Immature natural killer cell (primary cell): ENCODE measurements at places on chromosomes 6 and 20. TPM values are rescaled to one million over a fixed set of nuclear protein-coding genes. Genes with fewer than 3 reads are reported as not detected.

GRCh38 chr20:16552015-16552414 lies 21.2 kb downstream of the KIF16B start:
- DNase-seq, result no peak

DNA sequence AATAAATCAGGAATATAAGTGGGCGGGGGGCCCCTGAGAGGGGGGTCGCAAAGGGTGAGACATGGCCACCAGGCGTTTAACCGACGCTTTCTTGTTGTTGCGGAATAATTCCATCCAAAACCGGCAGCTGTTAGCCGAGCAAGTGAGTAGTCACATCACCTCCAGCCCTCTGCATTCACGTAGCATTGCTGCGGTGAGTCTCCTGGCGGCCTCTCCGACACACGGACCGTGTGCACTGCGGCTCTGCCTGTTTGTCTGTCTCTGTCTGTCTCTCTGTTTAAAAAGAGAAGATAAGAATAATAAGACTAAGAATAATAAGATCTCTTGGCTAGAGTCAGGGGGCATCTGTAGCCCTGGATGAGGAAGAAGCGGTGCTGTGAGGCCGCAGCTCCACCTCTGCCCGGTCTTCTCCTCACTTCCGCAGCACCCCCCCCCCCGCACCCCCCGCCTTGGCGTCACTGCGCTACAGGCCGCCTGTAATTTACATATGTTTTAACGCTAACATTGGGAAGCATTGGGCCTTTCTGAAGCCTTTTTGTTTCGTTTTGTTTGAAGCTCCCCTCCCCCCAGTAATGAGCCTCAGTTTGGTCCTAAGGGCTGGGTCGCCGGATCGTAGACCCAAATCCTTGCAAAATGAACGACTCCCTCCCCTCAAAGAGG lies 993 bp downstream of the STX16 start:
- DNase-seq, result peak; percentile 73

Gene ABCF1
- polyA plus RNA-seq, result 15.2 TPM

Gene RWDD2A
- 3.3 TPM for polyA plus RNA-seq

GRCh38 chr20:44684047-44684967 lies 30.9 kb upstream of the CCN5 start:
- no peak for DNase-seq

GRCh38 chr6:155261111-155261900 lies 2.5 kb upstream of the CLDN20 start:
- no peak for DNase-seq

DNA sequence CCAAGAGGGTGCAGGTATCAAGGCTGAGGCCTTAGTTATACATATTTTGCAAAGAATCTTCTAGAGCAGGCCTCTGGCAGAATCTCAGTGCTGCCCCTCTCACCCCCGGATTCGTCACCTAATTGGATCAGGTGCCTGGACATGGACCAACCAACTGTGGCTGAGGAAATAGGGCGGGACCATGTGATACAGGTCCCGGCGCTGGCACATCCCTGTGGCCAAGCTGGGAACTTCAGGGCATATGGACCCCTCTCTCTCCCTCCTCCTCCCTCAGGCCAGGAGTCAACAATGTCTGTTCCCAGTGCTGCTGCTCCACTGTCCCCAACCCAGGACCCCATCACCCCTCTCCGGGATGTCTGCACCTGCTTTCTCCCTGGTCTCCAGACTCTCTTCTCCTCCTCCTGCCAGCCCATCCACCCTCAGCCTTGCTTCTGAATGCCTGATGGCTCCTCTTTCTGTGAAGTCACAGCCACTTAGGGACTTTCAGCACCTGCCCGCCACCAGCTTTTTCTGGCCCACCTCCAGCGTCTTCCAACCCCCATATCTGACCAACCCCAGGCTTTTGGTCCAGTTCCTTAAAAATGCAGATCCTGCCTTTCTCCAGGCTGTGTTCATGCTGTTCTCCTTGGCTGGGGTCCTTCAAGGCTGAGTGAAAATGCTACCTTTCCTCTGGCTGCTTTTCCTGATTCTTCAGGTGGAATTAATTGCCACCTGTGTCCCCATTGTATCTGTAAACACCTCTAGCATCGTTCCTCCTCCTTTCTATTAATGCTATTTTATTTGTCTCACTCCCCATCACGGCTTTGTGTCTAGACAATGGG lies 19.0 kb upstream of the MLN start:
- no peak for DNase-seq

DNA sequence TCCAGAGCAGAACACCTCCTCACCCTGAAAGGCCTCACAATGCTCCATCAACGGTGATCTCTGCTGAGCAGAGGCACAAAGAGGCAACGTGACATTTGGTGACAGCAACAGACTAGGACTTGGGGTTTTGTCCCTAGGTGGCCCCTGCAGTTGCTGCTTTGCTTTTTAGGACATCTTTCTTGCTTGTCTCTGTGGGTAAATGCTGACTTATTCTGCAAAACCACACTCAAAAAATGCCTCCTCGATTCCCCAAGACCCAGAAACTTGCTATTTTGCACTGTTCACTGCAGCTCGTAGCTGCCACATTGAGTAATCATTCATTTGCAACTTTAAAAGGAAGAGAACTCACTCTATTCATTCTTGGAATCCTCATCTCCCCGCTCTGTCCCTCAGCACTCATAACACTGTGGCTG lies 209.9 kb downstream of the LY86 start:
- DNase-seq, result no peak

- peak; percentile 41 for DNase-seq
These were observed 133.2 kb upstream of the PTPN1 start for GRCh38 chr20:50376888-50377459.

Gene MAK
- polyA plus RNA-seq, result 0.06 TPM

Gene NOL7
- 92.2 TPM for polyA plus RNA-seq

DNA sequence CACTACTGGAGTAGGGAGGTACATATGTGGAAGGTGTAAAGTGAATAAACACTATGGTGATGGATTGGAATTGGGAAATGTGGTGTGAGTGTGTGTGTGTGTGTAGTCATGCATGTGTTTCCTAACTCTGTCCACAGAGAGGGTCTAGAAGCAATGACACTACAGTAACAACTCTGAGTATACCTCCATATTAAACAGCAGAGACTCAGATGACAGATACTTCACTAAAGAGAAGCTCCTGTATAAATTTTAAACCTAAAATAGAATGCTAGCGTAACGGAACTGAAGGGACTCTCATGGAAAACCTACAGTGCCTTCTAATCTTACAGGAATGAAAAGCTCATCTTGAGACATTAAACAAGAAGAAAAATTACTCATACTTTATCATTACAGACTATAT lies 150.5 kb downstream of the SLC16A10 start:
- no peak for DNase-seq

Gene CALHM5
- polyA plus RNA-seq, result not detected

DNA sequence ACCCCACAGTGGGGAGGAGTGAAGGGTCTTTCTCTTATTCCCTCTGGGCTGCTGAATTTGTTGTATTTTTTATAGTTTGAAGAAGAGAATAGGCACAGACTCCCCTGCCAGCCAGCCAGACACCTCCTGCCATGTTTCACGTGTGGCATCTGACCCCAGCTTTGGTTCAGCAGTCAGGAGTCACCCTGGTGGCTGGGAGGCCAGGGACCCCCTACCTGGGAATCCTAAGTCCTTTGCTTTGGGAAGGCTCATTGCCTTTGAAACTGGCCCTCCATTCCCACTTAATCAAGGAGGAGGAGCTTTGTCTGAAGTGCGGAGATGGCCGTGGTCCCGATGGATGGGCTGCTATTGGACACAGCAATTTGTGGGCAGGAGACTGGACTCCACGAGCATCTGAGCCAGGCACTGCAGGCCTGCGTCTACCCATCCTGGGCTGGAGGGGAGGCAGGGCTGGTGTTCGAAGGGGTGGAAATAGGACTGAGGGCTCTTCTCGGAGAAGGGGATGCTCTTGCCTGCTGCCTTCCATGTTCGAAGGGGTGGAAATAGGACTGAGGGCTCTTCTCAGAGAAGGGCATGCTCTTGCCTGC lies 196.1 kb downstream of the DLL1 start:
- no peak for DNase-seq

DNA sequence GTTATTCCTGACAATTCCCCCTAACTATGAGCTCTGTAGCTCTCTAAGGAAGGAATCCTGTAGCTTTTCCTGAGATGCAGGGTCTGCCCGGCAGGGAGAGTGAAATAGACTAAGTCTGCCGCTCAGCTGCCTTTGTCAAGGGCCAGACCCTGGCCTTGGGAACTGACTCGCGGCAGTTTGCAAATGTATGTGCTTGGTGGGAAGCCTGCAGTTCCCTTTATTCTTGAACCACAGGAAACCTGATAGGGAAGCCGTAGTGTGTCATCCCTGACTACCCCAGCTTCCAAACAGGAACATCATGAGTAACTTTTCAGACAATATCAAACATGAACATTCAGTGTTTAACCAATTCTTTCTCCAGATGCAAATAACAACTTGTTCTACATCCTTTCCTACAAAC lies 78.7 kb upstream of the IFNGR1 start:
- no peak for DNase-seq

- DNase-seq, result no peak
These were observed 1.5 kb downstream of the COL12A1 start for GRCh38 chr6:75204217-75204958.

GRCh38 chr6:106070636-106071035 lies 15.5 kb upstream of the PRDM1 start:
- no peak for DNase-seq

DNA sequence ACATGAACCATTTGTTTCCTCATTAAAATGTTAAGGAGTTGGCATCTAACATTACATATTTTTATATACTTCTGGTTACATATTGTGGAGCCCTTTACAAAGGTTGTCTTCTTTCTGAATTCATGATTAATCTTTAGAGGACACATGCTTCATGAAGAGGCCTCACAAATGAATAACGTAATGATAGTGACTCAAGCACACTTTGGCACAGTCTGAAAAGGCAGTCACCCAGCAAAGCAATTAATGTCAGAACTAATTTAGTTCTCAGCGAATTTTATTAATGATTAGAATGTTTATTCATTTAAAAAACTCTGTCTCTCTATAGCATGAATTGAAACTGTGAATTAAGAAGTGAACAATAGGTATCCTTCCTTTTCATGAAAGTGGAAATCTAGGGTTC lies 854.2 kb downstream of the PHF3 start:
- no peak for DNase-seq

Gene HRH3
- polyA plus RNA-seq, result not detected

Gene TFAP2D
- not detected for polyA plus RNA-seq

DNA sequence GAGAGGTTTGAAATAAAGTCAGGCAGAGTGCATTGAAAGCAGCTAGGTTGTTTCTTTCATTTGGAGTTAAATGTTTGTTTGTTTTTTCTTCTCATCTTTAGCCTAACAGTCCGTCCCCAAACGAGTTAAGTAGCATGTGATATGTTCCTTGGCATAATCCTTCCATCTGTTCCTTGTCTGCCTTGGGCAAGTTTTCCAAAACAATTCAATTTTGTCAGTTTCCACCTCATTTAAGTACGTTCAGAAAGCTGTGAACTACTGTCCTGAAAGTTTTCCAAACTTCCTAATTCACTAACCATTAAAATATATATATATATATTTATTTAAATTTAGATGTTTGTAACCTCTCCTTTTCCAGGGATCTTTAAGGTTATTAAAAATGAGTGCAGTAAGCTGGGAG lies 61.8 kb upstream of the HDAC2 start:
- DNase-seq, result no peak

GRCh38 chr6:53651205-53651763 lies 14.3 kb downstream of the KLHL31 start:
- DNase-seq, result peak; percentile 70

GRCh38 chr6:110399219-110400071 lies 15.9 kb downstream of the DDO start:
- no peak for DNase-seq
